NCI-H2029 treated with DMSO at 0.1 percent for 48 hours (cell line): ENCODE measurements at places on chromosomes 3 and 15.
A peak's percentile ranks its signal among the peaks of the same experiment; 100 is the strongest.

- DNase-seq, result no peak
These were observed 15.8 kb downstream of the SOX2 start for GRCh38 chr3:181727341-181728032.

DNA sequence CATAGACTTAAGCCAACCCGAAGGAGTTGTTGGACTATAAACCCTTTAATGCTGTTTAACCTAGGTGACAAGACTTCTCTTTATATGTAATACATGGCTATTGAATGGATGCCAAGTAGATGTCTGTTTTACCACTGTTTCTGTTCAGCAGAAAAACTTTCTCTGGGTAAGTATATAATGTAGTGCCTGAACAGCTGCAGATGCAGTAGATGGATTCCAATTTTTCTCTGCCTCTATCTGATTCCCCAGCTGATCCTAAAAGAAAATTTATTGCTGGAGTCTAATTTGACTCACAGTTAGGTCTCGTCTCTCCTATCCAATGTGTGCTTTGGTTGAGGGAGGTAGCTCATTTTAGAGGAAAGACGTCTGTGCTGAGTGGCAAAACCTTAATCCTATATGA lies 256.5 kb upstream of the CBLB start:
- no peak for DNase-seq

DNA sequence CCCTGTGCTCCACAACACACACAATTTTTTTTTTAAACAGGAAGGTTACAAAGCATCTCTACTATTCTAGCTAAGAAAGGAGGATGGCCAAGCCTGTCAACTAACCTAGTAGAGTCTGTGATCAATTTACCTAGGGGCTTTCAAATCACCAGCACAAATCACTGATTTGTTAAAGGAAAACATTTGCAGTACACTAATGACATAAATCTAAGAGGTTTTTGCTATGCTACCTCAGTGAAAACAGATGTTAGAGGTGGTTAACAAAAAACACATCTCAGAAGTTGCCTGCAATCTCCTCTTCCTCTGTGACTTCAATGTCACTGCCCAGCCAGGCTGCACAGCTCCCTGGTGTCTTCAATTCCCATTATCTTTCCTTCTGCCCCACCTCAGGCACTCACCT lies 72.0 kb downstream of the RAD18 start:
- DNase-seq, result no peak

GRCh38 chr3:179666436-179667035 lies 13.7 kb downstream of the USP13 start:
- DNase-seq, result peak; percentile 40

DNA sequence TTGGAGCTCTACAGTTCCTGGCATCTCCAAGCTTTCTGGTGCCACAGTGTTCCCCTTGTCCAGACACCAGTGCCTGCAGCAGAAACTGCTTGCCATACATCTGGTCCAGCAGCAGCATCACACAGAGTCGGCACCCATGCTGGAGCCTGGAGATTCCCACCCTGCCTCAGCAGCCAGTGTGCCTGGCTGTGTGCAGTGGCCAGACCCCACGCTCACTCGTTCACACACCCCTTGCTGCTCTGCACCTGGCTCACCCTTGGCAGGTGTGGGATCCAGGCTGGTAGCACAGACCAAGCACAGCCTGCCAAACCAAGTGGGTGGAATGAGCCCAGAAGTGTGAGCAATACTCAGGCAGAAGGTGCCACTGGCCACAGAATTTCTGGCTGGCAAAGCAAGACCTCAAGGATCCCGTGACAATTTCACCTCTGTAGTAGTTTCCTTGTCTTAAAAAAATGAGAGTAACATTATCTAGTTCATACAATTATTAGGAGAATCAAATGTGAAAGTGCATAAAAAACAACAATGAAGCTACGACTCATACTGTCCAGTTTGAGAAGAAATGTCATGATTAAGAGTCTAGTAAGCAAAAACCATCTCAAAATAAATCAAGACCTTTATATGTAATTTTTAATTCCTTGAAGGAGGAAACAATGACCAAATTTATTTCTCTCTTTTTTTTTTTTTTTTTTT lies 22.9 kb upstream of the ZBED2 start:
- DNase-seq, result no peak

- DNase-seq, result no peak
These were observed 143.2 kb downstream of the KLHL25 start for GRCh38 chr15:85651548-85651947.

DNA sequence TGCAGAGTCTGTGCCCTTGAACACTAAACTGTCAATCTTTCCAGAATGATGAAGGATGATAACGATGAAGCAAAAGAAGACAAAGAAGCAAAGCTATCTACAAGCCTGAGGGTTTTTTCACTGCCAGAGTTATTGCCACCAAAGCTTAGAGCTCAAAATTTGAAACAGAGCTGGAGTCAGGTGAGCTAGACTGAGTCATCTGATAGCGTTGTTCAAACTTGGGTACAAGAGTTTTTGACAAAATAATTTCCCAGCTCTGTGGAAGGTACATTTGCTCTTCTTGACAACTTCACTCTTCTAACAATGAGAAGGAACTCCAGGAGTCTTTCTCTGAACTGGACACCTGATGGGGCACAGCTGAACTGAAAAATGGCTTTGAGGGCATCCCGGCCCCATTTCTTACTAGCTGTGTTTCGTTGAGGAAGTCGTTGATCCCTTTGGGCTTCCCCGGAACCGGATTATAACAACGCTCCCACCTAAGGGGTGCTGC lies 715 bp downstream of the MCCC1 start:
- no peak for DNase-seq

GRCh38 chr3:111588527-111588926 lies 6.6 kb downstream of the ZBED2 start:
- no peak for DNase-seq

DNA sequence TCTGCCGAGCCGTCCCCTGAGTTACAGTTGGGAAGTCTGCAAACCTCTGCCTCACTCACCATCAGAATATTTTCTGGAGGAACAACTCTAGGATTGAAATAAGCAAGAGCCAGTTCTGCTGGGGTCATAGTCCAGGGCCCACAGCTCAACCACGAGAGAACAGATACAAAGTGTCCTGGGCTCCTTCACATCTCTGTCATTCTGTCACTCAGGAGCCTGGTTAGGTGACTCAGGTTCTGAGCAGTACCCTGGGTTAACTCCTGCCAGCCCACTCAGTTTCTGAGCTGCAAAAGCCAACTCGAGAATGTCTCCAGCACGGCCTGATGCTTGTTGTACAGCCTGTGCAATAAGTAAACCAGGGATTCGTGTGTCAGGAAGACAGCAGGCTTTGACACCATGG lies 155.7 kb downstream of the SLCO3A1 start:
- no peak for DNase-seq

DNA sequence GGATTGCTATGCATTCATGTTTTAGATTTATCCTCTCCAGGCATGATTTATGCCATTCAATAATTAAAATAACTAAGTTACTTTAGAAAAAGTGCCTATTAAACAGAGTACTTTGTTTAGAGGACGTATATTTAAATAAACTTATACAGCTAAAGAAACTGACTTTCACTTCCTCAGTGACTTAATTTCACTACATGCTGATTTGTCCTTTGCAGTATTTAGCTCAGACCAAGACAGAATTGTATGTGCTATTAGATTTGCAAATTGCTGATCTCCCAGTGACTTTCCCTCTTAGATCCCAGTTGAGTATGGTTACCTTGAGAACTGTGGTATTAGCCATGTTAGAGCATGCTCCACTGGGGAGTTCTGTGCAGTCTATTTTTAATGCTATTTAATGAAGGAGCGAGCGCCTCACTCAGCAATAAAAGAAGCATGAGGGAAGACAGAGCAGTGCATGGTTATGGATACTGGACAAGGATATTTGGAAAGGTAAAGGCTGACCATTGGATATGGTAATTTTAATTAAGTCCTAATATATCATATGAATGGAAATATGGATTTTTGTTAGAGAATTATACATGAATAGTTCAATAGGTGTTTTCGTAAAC lies 2.7 kb downstream of the ARPP21 start:
- no peak for DNase-seq

DNA sequence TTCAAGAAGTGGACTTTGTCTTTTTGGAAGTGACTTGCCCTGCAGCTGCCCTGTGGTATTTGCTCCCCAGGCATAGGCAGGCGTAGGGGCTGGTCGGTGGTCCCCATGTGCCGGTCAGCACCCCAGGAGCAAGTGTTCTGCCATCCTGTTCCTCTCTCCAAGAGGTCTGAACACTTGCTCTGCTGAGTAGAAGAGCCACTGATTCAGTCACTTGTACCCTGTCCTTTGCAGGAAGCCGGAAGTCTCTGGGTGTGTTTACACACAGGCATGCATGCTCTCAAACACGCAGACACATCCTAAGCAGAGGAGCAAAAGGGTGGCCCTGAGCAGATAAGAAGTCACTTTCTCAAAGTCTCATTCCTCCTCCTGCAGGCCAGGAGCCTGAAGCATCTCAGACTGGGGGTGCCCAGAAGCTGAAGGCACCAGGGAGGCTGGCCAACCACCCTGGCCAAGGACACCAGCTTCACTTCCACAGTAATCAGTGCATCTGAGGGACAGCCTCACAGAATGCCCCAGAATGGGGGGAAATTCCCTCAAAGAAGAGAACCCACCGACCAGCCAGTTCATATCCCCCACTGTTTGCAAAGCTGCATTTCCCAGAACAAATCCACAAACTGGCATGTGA lies 88.7 kb upstream of the POMGNT2 start:
- no peak for DNase-seq

- no peak for DNase-seq
These were observed 20.4 kb downstream of the RARRES1 start for GRCh38 chr3:158711886-158712285.

- DNase-seq, result peak; percentile 54
These were observed 33.6 kb downstream of the MORF4L1 start for GRCh38 chr15:78906316-78906620.

DNA sequence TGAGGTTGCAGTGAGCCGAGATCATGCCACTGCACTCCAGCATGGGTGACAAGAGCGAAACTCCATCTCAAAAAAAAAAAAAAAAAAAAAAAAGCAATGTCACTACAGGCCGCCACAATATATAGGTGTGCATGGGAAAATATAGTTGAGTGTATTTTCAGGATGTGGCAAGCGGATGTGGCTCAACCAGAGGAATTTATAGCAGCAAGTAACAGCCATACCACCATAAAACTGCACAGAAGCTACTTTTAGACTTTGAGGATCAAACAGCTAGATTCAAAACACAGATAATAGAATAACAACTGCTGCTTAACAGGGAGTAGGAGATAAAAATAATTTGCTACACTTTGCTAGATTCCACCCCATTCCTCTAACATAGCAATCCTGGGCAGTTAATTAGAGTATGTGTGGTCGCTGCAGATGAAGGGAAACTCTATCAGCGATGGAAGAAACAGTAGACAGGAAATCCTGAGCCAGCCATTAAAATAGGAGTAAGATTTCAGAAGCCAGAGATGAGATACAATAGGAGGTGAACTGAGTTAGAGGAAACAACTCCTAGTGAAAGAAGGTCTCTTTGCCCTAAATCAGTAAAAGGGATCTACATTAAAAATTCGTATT lies 318.7 kb upstream of the STT3B start:
- DNase-seq, result no peak

DNA sequence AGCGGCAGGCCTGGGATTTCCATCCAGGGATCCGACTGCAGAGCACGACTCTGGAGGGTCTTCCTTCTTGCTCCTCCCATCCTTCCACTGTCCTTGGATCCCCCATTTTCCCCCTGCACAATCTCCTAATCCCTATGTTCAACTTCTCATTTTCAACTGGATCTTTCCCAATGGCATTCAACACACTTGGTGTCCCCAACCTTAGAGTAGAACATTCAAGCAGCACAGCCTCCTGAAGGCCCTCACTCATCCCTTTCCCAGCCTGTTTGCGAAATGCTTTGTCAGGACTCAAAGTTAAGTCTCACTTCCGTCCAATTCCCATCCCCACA lies 32.3 kb downstream of the RPN1 start:
- no peak for DNase-seq

- peak; percentile 36 for DNase-seq
These were observed 429.9 kb downstream of the TBL1XR1 start for GRCh38 chr3:176767385-176767784.

DNA sequence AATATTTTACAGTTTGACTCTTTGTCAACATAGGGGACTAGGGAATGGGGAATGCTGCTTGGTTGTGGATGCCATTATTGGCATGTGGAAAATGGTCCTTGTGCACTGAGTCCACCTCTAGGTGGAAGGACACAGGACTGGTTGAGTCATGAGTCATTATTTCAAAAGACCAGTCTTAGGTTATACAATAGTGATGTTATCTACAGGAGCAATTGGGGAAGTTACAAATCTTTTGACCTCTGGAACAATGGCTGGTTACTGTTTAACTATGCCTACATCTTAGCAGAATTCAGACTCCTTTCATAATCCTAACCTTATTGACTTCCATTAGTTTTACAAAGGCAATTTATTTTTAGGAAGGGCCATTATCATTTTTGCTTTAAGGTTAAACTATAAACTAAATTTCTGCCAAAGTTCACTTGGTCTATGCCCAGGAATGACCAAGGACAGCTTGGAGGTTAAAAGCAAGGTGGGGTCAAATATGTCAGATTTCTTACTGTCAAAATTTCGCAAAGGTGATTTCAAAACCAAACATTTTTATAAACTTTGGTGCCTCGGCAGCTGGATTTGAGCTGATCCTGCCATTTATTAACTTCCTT lies 11.8 kb upstream of the CCR8 start:
- no peak for DNase-seq

DNA sequence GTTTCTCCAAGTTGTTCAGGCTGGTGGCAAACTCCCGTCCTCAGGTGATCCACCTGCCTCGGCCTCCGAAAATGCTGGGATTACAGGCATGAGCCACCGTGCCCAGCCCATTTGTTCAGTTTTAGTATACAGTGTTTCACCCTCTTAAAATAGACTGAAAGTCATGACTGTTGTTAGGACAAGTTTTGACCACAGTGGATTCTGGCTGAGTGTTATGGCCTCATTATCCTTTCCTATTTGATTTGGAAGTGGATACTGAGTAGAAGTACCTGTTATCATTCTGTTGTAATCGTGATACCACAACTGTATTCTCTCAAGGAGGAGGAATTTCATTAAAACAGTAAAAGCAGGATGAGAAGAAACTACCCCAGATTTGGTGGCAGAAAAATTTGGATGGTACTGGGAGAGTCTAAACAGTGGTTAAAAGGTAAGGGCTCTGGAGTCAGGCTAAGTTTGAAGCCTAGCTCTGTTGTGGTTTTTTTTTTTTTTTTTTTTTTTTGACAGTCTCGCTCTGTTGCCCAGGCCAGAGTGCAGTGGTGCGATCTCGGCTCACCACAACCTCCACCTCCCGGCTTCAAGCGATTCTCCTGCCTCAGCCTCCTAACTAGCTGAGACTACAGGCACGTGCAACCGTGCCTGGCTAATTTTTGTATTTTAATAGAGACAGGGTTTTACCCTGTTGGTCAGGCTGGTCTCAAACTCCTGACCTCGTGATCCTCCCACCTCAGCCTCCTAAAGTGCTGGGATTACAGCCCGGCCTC lies 2.6 kb downstream of the MAP2K1 start:
- DNase-seq, result no peak

GRCh38 chr15:81869161-81869954 lies 176.5 kb downstream of the MEX3B start:
- DNase-seq, result no peak

DNA sequence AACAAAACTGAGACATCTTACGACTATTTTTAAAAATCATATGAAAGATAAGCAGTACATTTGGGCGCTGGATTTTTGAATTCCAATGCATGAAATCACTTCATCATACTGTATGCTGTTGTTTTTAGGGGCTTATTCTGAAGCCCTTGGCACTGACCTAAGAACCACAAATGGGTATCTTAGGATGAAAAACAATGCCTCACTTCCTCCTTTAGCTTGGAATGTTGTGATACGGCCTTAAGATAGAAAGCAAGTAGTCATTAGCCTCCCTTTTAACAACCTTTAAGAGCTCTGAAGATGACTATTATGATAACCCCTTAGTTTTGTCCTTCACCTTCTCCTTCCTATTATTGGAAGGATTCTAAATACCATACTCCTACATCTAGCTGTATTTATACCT lies 289.8 kb downstream of the ARPP21 start:
- DNase-seq, result no peak
